A172 (cell line): ENCODE measurements at places on chromosomes 1 and 21. TPM values are rescaled to one million over a fixed set of nuclear protein-coding genes. Genes with fewer than 3 reads are reported as not detected.

DNA sequence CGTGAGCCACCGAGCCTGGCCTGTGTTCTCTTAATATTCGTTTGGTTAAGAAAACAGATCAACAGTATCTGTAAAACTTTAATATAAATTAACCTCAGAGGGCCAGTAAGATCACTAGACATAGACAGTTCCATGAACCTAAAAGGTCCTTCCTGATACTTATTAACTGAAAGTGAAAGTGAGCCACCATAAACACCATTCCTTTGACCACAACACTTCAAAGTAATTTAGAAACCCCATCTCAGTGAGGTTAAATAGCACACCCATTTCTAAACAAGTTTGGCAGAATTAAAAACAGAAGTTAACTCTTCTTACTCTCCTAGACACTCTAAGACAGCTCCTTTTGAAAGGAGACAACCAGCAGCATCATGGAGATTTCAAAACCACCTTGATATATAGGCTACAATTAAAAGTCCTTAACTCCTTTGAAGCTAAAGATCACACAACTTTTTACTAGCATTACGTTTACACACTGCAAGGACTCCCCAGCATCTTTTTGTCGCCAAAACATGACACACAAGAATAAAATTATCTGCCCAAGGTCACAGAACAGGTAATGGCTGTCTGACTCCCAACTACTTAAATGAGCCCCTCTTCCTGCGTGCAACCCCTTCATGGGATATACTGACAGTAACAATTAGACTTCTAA is 2.2 kb downstream of the RNF19B start:
- DNase-seq: no peak

- DNase-seq: peak; percentile 78
These were observed 37.2 kb downstream of the KCNJ6 start for GRCh38 chr21:37878946-37879660.

GRCh38 chr21:35927262-35927661 is 133.1 kb downstream of the SETD4 start:
- DNase-seq: no peak

DNA sequence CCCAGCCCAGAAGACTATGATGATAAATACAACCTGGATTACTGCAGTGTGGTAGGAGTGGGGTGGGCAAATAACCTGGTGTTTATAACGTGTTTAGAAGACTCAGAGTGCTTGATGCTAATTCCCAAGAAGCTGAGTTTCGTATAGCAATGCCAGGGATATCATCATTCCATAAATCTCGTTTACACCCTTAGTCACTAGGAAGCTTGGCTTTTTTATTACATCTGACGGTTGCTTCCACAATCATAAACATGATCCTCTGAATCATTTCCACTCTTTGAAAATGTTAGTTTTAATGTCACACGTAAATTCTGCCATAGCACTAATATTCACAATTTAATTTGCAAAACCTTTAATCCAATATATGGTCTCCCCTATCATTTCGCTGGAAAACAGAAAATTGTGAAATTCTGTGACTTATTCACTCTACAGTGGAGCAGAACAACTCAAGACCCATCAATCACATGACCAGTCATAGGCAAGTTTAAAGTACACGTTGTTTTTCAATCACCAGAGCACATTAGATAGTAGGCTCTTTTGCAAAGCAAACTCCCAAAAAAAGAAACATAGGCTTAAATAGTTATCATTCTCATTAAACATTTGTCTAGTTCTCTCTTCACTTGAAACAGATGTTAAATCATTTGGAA is 321.0 kb downstream of the LTN1 start:
- peak; percentile 32 for DNase-seq

- DNase-seq: no peak
These were observed 45.3 kb upstream of the PARP1 start for GRCh38 chr1:226453015-226453704.

GRCh38 chr1:87512431-87512830 is 183.8 kb downstream of the LMO4 start:
- DNase-seq: no peak

DNA sequence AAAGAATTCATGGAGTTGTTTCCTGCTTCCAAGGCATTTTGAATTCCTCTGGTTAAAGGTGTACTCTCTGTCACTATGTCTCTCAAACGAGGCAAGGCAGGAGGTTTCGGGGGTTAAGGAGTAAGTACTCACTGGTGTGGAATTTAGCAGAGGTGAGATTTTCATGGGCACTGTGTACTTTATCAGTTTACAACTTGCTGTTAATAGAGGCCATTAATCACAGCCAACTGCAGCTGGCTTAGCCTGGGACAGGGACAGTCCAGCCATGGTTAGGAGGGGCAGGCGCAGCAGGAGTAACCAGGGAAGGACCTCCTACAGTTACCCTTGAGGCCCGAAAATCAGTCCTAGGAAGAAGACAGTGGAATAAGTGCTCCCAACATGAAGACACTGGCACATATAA is 18.1 kb upstream of the TMEM9 start:
- DNase-seq: peak; percentile 35

DNA sequence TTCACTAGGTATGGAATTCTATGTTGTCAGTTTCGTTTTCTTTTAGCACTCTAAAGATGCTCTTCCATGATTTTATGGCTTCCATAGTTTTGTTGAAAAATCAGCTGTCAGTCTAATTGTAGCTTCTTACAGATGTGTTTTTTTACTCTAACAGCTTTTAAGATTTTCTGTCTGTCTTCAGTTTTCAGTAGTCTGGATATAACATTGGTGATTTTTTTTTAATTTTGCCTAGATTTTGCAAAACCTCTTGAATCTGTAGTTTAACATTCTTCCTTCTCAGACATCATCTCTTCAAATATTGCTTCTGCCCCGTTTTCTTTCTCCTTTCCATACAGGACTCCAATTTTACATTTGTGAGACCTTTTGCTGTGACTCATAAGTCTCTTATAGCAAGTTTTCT is 17.9 kb upstream of the DYRK1A start:
- peak; percentile 58 for DNase-seq

- no peak for DNase-seq
These were observed 14.1 kb upstream of the KCNA2 start for GRCh38 chr1:110620250-110620615.

DNA sequence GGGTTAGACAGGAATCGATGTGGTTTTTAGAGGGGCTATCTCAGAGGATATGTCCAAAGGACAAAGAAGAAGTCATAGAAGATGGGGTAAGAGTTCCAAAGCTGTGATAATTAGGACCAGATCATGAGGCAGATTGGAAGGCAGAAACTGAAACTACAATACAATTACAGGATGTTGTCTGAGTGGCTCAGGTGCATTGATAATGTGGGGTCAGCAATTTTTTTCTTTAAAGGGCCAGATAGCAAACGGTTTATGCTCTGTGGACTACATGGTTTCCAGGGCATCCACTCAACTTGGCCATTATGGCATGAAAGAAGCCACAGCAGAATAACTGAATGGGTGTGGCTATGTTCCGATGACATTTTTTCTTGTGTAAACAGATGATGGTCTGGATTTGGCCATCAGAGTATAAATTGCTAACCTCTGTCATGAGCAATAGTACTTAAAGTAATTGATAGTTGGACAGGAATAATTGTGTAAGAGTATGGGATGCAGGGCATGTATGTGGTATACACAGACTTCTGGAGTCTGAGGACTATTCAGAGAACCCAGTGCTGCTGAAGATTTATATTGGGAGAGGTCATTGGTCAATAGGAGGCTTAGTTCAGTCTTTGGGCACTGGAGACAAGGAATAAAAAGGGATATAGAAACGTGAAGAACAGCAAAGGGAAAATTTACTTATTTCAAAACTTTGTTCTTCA is 198.4 kb upstream of the ADGRL4 start:
- no peak for DNase-seq

Gene NBPF20
- 0.93 and 2.3 TPM in 2 replicates for total RNA-seq

Gene LY9
- total RNA-seq: not detected in 2 replicates
